Adrenal gland (tissue), 19 donors: ENCODE measurements at places on chromosomes 11 and 22. TPM values are rescaled to one million over a fixed set of nuclear protein-coding genes. Genes with fewer than 3 reads are reported as not detected.

PCNX3 gene
- total RNA-seq: 45.0 TPM

CYP2D6 gene
- total RNA-seq: not detected

OR5L2 gene
- total RNA-seq: not detected

NRXN2 gene
- total RNA-seq: 5.4 TPM

FOLR2 gene
- total RNA-seq: 6.9 TPM

CBLIF gene
- 0.06 TPM for total RNA-seq

ZC3H12C gene
- total RNA-seq: 10.0 TPM

SAA1 gene
- 22.9 TPM for total RNA-seq

DGCR6 gene
- 2.2 TPM for total RNA-seq

BIRC3 gene
- 8.6 TPM for total RNA-seq

CALCB gene
- 0.11 TPM for total RNA-seq

MMP7 gene
- total RNA-seq: not detected

CCDC157 gene
- total RNA-seq: 5.1 TPM
